ENCODE measurements at places on chromosomes 5 and 9. TPM values are rescaled to one million over a fixed set of nuclear protein-coding genes. Genes with fewer than 3 reads are reported as not detected.

GRCh38 chr5:107337281-107337680 is 333.5 kb downstream of the EFNA5 start:
- peak; percentile 99 for DNase-seq

DNA sequence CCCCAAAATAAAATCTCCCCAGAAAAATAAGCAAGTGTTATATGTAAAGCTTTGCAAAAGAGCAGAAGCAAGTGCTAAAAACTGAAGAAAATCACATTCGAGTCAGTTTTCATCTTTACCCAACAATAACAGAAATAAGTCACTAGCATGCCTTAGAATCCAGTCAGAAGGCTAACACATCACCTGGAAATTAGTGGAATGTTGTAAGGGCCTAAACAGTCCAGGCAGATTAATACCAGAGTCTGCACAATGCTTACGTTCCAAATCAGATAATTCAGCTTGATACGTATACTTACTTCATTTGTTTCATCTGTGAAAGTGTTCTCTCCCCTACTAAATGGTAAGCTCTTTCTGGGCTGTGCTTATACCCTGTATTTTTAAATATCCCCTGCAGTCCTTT is 42.7 kb downstream of the SUSD1 start:
- DNase-seq, result no peak

DNA sequence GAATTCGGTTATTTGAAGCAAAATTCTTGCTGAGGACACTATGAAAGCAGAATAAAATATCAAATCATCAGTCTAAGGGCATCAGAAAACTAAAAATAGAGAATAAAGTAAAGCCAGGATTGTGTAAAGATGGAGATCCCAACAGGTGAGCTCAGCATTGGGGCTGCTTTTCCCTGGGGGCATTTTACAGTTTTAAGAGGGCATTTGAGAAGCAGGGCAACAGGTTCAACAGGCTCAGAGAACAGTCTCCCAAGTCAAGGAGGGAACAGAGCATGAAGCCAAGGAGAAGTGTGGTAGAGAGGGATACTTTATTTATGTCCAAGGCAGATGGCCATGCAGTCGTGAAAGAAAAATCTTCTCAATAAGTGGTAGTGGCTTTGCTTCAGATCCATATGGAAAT is 145.4 kb downstream of the SYK start:
- DNase-seq, result no peak

- peak; percentile 49 for DNase-seq
Measured at GRCh38 chr9:111052791-111053190, 14.5 kb upstream of the LPAR1 start.

Gene CCDC171
- total RNA-seq, result 1.1 TPM

- DNase-seq, result no peak
Measured at GRCh38 chr5:42858687-42859086, 47.0 kb upstream of the SELENOP start.

Gene SPINK6
- 1.1 TPM for total RNA-seq

- peak; percentile 15 for DNase-seq
Measured at GRCh38 chr9:105244734-105245028, 230 bp downstream of the SLC44A1 start.

DNA sequence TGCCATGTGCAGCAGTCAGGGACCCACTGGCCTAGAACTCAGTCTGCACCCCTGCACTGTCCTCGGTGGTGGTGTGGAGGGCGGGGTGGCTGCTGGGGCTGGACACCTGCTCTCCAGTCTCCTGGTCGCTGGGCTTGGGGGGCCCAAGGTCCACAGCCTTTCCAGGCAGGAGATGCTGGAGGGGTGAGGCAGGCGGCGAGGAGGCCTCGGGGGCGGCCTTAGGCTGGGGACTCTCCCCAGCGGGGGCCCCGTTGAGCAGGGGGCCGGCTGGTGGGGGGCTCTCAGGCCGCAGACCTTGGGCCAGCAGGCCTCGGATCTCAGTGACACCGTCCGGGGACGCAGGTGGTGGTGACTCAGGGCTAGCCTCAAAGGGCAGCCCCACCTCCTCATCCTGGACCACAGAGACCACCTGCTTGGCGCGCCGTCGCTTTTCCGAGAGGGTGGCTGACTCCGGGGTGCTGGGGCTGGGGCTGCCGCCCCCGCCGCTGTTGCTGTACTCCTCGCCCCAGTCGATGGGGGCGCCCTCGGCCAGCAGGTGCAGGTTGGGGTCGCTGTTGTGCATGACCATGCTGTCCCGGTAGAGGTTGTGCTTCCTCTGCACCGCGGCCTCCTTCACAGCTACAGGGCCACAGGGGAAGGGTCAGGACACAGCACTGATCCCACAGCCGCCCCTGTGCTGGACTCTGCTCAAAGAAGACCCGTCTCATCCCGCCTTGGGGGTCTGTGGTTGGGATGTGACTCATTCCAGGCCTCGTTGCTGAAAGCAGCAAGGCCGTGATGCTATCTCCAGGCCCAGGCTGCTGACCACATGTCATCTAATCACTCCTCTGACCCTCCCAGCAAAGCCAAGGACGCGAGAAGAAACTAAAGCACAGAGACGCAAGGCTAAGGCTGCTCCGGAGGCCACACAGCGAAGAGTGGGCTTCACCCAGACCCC is 55.8 kb downstream of the LRSAM1 start:
- no peak for DNase-seq

GRCh38 chr5:78806544-78806943 is 158.0 kb upstream of the LHFPL2 start:
- peak; percentile 66 for DNase-seq

- DNase-seq, result no peak
Measured at GRCh38 chr5:36173426-36173825, 21.5 kb downstream of the SKP2 start.

- no peak for DNase-seq
Measured at GRCh38 chr5:76223696-76224095, 140.5 kb downstream of the SV2C start.

- no peak for DNase-seq
Measured at GRCh38 chr5:171999100-171999499, 7.3 kb downstream of the FBXW11 start.

- no peak for DNase-seq
Measured at GRCh38 chr5:171861381-171861780, 75.8 kb downstream of the SMIM23 start.
